ENCODE measurements at places on chromosomes 16 and 17. TPM values are rescaled to one million over a fixed set of nuclear protein-coding genes. Genes with fewer than 3 reads are reported as not detected.

Gene ZG16
- not detected for polyA plus RNA-seq

Gene MT4
- polyA plus RNA-seq: not detected

Gene PYDC1
- not detected for polyA plus RNA-seq

Gene NOD2
- 1.9 TPM for polyA plus RNA-seq

Gene USP43
- polyA plus RNA-seq: 0.31 TPM

Gene MPO
- polyA plus RNA-seq: not detected

Gene PRSS33
- polyA plus RNA-seq: not detected

Gene CCL17
- polyA plus RNA-seq: not detected

Gene ZNF423
- polyA plus RNA-seq: not detected

Gene TEKT5
- not detected for polyA plus RNA-seq

Gene CTRL
- polyA plus RNA-seq: 1.5 TPM

Gene HOXB4
- polyA plus RNA-seq: 0.33 TPM

Gene MT2A
- 435 TPM for polyA plus RNA-seq

Gene ADAMTS18
- polyA plus RNA-seq: not detected

Gene KRT27
- polyA plus RNA-seq: not detected

Gene NPIPA8
- 1.8 TPM for polyA plus RNA-seq

Gene HEATR9
- 0.55 TPM for polyA plus RNA-seq

Gene KRTAP4-9
- polyA plus RNA-seq: not detected

Gene PRCD
- 1.2 TPM for polyA plus RNA-seq

Gene ALOX12B
- not detected for polyA plus RNA-seq

Gene TSNAXIP1
- 0.13 TPM for polyA plus RNA-seq

Gene TOX3
- polyA plus RNA-seq: not detected

Gene CIITA
- polyA plus RNA-seq: 2.8 TPM

Gene FKBP10
- not detected for polyA plus RNA-seq

Gene MRPL12
- 53.6 TPM for polyA plus RNA-seq

Gene TEKT1
- polyA plus RNA-seq: not detected

Gene CLDN7
- polyA plus RNA-seq: 2.1 TPM

Gene ENPP7
- polyA plus RNA-seq: 0.26 TPM

Gene RANBP10
- 11.1 TPM for polyA plus RNA-seq

Gene TBX6
- polyA plus RNA-seq: not detected

Data from CD8-positive, alpha-beta memory T cell (primary cell).